Cardiac fibroblast (primary cell): ENCODE measurements at places on chromosomes 2 and 18.
A peak's percentile ranks its signal among the peaks of the same experiment; 100 is the strongest.

- peak; percentile 99 for DNase-seq
Measured at GRCh38 chr2:27954771-27955383, 64.3 kb downstream of the BABAM2 start.

DNA sequence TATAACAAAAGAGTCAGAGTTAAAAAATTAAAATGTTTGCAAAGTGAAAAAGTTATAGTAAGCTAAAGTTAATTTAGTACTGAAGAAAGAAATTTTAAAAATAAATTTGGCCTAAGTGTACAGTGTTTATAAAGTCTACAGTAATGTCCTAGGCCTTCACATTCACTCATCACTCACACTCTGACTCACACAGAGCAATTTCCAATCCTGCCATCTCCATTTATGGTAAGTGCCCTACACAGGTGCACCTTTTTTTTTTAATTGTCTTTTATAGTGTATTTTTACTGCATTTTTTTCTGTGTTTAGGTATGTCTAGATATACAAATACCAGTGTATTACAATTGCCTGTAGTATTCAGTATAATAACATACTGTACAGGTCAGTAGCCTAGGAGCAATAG, 562.9 kb downstream of the PIK3C3 start:
- DNase-seq, result no peak

DNA sequence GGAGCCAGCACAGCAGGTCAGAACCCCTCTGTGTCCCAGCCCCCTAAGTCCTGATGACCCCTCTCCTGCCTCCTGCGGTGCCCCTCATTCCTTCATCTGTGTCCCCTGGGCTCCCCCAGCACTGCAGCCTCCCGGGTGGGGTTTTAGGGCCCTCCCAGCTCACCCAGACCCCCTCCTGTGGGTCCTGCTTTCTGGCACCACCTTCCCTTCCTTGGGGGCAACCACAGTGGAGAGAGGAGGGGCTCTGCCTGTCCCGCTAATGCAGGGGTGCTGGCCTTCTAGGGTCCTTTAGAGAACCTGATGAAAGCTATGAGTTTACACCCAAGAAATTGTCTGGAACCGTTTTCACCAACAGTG, 42.7 kb upstream of the ALPP start:
- no peak for DNase-seq

GRCh38 chr18:42296192-42296591, 341.2 kb downstream of the PIK3C3 start:
- no peak for DNase-seq

DNA sequence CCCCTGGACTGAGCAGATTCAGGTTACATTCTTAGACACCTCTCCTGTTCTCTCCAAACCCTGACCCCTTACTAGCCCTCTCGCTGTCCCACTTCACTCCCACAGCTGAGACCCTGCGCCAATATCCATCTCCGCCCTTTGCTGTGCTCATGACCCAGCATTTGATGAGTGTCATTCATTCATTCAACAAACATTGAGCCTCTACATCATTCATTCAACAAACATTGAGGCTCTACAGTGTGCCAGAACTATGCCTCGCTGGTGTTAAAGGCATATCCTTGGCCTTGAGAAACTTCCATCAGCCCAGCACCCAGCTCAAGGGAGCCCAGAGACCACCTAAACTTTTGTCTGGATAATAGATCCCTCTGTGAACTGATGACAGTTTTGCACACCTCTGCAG, 41.9 kb upstream of the MRPL33 start:
- no peak for DNase-seq

GRCh38 chr2:28428486-28428885, 35.8 kb downstream of the FOSL2 start:
- DNase-seq, result no peak

- no peak for DNase-seq
Measured at GRCh38 chr2:190138032-190138431, 75.5 kb upstream of the MSTN start.

GRCh38 chr2:66478731-66479316, 43.9 kb downstream of the MEIS1 start:
- no peak for DNase-seq
